ENCODE measurements at places on chromosomes 1 and 21. TPM values are rescaled to one million over a fixed set of nuclear protein-coding genes. Genes with fewer than 3 reads are reported as not detected.

DNA sequence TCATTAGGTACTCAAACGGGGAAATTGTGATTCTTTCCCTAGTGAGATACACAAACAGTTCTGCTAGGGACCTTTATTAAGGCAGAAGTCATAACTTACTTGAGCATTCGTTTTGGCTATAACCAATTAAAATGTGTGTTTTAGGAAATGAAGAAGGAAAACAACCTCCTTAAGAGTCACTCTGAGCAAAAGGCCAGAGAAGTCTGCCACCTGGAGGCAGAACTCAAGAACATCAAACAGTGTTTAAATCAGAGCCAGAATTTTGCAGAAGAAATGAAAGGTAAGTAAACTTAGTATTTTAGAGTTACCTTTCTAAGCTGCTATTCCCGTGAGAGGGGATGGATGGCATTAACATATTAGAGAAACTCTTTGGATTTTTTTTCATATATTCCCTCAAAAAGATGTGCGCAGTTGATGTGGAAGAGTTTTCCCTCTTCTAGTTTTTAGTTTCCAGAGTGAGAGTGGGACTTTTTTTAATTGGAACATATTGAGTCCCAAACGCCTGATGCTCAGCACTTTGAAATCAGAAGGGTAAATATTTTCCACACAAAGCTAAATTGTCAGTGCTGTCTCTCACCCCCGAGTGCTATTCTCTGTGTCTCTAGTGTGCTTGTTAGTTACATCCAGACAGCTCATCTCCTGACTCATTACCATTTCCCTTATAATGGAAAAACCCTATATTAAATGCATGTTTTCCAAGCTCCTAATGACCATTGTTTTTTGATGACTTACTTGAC lies 34.9 kb downstream of the CENPF start:
- H3K4me3 ChIP-seq: no peak overlapping the region
- peaks cover 52% of the 10 kb centered on the region for H3K36me3 ChIP-seq
- H3K27me3 ChIP-seq: no peaks in the 10 kb centered on the region
- DNase-seq: no peak

DNA sequence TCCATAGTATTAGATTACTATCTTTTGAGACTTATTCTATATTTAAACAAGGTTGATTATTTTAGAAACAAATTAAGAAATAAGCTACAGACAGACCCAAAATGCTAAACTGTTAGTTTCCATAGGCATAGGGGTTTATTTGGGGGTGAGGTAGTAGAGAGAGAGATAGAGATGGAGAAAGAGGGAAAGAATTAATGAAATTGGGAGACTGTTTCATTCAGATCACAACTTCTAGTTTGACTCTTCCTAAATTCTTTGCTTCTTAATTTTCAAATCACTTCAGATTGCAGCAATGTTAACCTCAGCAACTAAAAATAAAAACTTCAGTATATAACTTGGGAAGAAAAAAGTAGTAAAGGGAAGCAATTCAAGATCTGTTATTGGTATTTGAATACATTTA lies 3.4 kb downstream of the JUN start:
- H3K4me1 ChIP-seq: peaks cover 29% of the 10 kb centered on the region
- H3K27ac ChIP-seq: no peak overlapping the region
- H3K4me3 ChIP-seq: peak overlapping the region; percentile 76
- no peak for DNase-seq

DNA sequence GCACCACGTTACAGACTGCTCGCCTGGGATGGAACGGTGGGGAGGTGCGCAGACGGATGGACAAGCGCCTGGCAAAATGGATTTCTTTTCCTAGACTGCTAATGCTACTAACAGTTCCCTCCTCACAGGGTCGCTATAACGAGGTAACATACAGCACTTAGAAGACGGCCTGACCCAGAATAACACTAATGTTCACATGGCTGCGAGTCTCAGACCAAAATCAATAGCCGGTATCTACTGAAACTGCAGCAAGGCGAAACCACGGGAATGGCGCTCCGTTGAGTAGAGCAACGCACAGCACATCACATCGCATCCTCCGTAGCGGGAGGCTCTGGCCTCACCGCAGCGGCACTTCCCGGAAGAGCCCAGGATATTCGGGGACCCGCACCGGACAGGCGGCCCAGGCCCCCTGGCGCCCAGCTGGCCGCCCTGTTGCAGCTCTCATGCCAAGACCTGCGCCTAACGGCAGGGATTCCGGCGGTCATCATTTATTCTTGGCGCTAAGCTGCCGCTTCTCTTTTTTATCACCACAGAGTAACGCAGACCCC lies 46.6 kb downstream of the VPS26C start:
- H3K27me3 ChIP-seq: peaks cover 32% of the 10 kb centered on the region
- H3K4me1 ChIP-seq: peaks cover 5% of the 10 kb centered on the region
- no peak overlapping the region for H3K27ac ChIP-seq
- H3K36me3 ChIP-seq: peaks cover 42% of the 10 kb centered on the region
- peak; percentile 24 for DNase-seq

DNA sequence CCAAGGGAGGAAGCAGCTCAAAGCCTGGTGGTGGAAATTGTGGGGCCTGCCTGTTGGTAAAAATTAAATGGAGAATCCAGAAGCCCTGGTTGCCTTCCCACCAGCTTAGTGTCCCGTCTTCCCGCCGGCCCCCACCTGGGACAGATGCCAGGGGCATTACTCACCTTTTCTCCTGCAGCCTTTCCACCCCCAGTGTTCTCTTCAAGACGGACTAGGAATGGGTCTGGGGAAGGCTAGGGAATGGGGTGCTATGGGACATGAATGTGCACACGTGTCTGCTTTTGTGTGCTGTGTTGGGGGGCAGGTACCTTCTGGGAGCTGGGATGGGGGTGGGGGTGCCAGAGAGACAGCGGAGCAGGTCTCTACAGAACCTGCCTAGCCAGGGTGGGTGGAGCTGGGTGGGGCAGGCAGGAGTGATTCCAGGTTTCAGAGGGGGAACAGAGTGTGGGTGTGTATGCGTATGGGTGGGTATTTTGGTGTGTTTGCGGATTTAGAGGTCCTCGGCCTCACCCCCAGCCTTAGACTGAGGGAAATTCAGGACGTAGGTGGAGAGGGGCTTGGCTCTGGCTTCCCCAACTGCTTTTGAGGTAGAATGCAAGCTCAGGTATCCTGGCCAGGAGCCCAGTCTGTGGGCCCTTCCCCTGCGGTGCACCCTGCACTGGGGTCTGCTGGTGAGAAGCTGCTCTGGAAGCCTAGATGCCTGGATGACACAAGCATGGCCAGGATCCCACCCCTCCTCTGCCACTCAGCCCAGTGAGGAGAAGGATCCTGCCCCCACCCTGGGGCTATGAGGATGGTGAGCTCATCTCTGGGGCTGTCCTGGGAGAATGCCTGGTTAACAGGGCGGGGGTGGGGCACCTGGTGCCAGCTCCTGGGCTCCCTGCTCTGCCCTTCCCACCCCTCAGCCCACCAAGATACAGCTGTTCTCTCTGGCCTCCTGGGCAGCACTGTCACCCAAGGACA lies 7.8 kb downstream of the VANGL2 start:
- peak overlapping the region; percentile 61 for H3K27ac ChIP-seq
- H3K36me3 ChIP-seq: no peaks in the 10 kb centered on the region
- DNase-seq: no peak
- no peaks in the 10 kb centered on the region for H3K27me3 ChIP-seq

DNA sequence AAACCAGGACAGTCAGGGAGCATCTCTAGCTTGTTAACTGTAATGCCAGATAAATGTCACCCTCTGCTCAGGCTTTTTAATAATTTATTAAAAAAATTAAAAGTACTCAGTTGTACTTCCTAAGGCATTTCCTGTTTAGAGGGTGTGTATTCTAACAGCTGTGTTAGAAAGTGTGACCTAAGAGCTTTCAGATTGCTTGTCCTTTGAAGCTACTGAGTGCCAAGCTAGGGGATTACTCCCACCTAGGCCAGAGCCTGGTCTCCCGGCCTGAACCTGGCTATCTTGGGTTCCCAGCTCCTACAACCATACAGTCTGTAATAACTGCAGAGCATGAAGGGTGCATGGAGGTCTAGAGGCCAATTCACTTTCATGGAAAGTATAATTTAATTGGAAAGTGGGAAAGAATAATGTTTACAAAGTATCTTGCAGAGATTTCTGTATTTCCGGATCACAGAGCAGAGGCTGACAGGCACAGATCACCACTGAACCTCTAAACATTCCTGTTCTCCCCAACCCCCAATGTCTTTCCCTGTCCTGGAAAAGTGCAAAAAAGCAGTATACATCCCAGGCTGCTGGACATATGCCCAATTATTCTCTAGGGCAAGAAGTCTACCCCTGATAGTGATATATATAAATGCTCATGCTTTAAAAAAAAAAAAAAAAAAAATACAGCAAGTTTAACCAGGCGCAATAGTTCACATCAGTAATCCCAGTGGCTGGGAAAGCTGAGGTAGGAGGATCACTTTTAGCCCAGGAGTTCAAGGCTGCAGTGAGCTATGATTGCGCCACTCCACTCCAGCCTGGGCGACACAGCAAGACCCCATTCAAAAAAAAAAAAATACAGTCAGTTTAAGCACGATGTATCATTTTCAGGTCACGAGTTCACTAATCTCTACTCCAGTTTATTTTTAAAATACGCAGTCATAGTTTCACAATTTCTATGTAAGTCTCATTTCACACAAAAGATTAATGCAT lies 36.7 kb upstream of the RAP1A start:
- H3K27me3 ChIP-seq: no peaks in the 10 kb centered on the region
- no peak overlapping the region for H3K27ac ChIP-seq
- H3K4me3 ChIP-seq: no peak overlapping the region
- H3K4me1 ChIP-seq: no peaks in the 10 kb centered on the region

DNA sequence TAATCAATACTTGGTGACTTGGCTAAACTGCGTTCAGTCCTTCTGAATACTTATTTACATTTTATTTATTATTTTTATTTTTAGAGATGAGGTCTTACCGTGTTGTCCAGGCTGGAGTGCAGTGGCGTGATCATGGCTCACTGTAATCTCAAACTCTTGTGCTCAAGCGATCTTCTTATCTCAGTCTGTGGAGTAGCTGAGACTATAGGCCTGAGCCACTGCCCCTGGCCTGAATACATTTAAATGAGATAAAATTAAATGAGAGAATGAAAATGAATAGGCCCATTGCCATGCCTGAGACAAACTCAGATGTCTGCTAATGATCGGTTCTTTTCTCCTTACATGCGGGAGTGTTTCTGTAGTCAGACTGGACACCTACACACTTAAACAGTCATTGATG lies 86.0 kb downstream of the GALNT2 start:
- H3K27ac ChIP-seq: no peak overlapping the region
- H3K27me3 ChIP-seq: no peaks in the 10 kb centered on the region
- H3K36me3 ChIP-seq: peaks cover 6% of the 10 kb centered on the region
- no peak for DNase-seq
- H3K4me3 ChIP-seq: no peak overlapping the region

GRCh38 chr1:242743983-242744780 lies 219.7 kb upstream of the PLD5 start:
- DNase-seq: no peak
- no peaks in the 10 kb centered on the region for H3K27me3 ChIP-seq
- H3K4me1 ChIP-seq: no peaks in the 10 kb centered on the region
- H3K27ac ChIP-seq: no peak overlapping the region
- no peak overlapping the region for H3K4me3 ChIP-seq
- peaks cover 8% of the 10 kb centered on the region for H3K36me3 ChIP-seq

DNA sequence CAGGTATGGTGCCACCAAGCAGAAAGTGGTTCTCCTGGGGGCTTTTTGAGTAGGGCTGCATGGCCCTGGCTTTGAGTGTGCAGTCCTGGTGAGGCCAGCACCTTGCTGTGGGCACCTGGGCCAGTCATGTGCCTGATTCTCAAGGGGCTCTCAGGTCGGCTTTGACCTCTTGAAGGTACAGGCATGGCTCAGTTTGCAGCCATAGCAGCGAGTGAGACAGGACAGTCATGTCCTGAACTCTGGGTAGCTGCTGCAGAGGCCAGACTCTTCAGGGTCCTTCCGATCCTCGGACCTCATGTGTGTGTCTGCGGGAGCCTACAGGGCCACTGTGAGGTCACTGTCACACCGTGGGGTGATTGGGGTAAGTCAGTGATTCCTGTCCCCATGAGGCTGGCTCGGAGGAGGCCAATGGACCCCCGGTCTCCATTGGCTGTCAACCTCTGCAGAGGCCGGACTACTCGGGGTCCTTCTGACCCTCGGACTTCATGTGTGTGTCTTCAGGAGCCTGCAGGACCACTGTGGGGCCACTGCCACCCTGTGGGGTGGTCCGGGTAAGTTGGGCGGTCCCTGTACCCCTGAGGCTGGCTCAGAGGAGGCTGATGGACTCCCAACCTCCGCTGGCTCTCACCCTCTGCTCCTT lies 95.2 kb upstream of the C1orf174 start:
- H3K27ac ChIP-seq: no peak overlapping the region
- no peak overlapping the region for H3K4me3 ChIP-seq
- no peaks in the 10 kb centered on the region for H3K4me1 ChIP-seq
- DNase-seq: no peak

TOR1AIP1 gene
- total RNA-seq: 17.3 TPM

SASS6 gene
- 13.6 TPM for total RNA-seq

TENT5C gene
- total RNA-seq: 1.1 TPM

CLCA1 gene
- total RNA-seq: 0.11 TPM

CD46 gene
- 138 TPM for total RNA-seq

FABP3 gene
- total RNA-seq: 18.0 TPM
